Left ventricle myocardium inferior (tissue), 1 donor: ENCODE measurements at places on chromosomes 11 and 22. TPM values are rescaled to one million over a fixed set of nuclear protein-coding genes. Genes with fewer than 3 reads are reported as not detected.

DNA sequence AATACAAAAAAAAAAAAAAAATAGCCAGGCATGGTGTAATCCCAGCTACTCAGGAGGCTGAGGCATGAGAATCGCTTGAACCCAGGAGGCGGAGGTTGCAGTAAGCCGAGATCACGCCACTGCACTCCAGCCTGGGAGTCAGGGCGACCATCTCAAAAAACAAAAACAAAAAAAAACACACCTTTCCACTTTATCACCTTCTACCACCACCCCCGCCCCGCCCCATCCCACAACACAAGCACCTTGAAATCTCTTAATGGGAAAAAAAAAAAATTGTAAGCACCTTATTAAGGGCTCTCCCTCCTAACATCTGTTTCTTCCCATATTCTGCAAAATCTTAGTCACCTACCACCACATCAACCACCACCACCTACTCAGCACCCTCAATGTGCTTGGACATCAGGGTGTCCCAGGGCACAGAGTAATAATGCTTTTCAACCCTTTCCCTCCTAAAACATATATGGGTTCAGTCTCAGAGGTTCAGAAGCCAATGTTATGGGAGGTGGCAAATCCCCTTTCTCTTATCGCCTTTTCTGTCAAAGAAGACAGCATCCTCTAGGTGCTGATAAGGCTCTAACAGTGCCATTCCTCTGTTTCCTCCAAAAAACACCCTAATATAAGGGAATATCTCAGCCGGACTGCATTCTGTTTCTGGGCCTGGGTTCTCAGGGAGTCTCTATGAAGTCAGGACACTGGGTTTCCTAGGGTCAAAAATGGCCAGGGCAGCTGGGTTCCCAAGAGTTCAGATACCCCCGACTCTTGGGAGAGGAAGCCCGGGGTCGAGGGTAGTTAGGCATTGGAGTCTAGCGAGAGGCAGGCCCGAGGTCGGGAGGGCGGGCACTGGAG, 718 bp downstream of the INTS5 start:
- no peak for DNase-seq

GRCh38 chr11:68214173-68215086, 1.3 kb upstream of the KMT5B start:
- DNase-seq, result no peak

- no peak for DNase-seq
Measured at GRCh38 chr22:25795478-25795877, 53.5 kb downstream of the MYO18B start.

- no peak for DNase-seq
Measured at GRCh38 chr11:102620818-102621561, 4.1 kb downstream of the MMP20 start.

- DNase-seq, result no peak
Measured at GRCh38 chr22:45008751-45009605, 827 bp downstream of the PHF21B start.

The ESAM gene
- 40.0 TPM for total RNA-seq

DNA sequence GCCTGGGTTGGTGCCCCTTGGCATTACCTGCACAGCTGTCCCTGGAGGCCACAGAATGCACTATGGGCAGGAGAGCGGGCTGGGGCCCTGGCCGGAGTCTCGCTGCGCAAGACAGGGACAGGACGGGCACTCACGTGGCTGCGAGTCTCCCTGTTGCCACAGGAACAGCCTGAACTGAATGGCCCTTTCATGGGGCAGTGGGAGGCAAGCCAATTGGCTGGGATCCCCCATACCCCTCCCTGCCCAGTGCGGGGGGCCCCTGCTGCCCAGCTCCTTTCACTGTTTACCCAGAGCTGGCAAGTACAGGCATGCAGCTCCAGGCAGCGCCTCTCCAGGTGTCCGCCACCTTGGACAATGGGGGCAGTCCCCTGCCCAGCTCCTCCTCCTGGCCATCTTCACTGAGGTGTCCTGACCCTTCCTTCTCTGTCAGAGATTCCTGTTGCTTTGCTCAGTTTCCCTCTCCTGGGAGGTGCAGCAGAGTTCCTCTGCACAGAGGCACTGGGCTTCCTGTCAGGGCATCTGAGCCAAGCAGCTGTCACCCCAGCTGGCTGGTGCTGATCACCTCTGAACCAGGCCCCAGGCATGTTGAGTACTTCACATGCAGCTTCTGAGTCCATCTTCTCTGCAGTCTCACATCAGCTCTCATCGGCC, 5.2 kb downstream of the USP2 start:
- peak; percentile 62 for DNase-seq

DNA sequence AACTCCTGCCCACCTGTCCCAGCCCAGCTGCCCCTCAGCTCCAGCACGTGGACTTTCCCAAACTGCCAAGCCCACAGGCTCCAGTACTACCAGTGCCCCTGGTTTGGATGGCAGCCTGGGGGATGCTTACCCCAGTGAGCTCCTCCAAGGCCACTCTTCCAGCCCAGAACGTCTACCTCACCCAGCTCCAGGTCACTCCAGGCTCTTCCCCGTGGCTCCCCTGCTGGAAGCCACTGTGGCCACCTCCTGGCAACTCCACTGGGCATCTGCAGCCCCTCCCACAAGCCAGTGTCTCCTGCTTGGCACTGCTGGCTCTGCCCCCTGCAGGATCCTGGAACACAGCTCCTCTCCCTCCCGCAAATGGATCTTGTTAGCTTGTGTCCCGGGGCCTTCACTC, 29.3 kb downstream of the LMO1 start:
- DNase-seq, result no peak

The RAG1 gene
- total RNA-seq, result 1.6 TPM

- DNase-seq, result no peak
Measured at GRCh38 chr11:113016905-113017304, 55.7 kb downstream of the NCAM1 start.

The OMP gene
- not detected for total RNA-seq

DNA sequence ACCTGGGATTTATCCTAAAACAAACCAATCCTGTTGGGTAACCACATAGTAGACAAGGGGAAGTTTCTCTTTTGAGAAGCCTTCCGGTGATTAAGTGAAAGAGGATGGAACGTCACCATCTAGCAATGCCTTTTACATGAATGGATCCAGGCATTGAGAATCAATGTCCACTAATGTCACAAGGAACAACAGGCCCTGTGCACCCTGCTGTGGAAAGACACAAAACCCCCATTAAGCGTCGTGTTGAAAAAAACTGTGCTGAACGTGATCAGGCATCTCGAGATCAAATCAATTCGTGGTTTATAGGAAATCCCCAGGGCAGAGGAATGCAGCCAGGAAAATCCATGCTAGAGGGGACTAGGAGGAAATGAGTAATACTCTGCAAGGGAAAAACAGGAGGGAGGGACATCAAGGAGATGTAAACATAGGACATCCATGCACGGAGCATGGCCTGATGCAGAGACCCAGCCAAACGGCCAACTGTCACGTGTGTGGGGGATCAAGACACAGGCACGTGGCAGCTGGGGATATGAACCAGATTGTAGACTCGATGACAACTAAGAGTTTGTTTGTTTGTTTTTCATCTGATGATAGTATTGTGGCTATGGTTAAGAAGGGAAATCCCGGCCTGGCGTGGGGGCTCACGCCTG, 38.6 kb upstream of the CARS1 start:
- DNase-seq, result no peak

GRCh38 chr11:55732936-55733335, 40.3 kb upstream of the OR5D13 start:
- DNase-seq, result no peak

DNA sequence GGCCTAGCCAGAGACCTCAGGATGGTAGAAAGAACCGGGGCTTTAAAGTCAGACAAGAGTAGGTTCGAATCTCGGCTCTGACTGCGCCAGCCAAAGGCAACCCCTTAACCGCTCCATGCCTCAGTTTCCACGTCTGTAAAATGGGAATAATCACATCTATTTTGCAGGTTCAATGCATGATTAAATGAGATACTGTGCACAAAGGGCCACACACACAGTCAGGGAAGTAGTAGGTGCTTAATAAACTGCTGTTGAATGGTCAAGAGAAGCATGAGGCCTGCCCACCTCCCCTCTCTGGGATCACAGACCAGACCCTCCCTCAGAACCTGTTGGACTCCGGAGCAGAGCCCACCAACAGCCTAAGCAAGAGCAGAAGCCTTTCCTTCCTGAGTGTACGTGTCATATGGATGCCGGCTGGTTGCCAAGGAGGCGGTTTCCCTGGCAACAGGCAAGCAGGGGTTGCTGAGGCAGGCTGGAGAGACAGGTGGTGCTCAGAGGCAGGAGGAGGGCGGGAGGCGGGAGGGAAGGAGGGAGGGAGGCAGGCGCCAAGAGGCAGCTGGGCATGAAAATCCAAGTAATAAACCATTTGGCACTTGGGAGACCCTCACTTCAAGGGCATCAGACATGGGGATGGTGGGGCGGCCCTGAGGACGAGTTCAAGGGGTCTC, 43.9 kb downstream of the NFAM1 start:
- DNase-seq, result no peak

The EEF1G gene
- total RNA-seq, result 958 TPM

The ADM2 gene
- total RNA-seq, result not detected

DNA sequence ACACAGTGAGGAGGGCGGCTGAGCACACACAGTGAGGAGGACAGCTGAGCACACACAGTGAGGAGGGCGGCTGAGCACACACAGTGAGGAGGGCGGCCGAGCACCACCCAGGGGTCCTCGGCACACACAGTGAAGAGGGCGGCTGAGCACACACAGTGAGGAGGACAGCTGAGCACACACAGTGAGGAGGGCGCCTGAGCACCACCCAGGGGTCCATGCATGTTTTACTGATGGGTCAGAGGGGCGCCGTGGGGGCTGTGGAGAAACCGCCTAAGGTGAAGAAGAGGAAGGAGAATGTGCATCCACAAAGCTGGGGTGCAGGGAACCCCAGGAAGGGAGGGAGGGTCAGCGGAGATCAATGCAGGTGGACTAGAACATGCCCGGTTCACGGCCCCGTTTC, 461.8 kb downstream of the BRD1 start:
- DNase-seq, result no peak

GRCh38 chr11:22584976-22585375, 40.6 kb downstream of the FANCF start:
- DNase-seq, result no peak

DNA sequence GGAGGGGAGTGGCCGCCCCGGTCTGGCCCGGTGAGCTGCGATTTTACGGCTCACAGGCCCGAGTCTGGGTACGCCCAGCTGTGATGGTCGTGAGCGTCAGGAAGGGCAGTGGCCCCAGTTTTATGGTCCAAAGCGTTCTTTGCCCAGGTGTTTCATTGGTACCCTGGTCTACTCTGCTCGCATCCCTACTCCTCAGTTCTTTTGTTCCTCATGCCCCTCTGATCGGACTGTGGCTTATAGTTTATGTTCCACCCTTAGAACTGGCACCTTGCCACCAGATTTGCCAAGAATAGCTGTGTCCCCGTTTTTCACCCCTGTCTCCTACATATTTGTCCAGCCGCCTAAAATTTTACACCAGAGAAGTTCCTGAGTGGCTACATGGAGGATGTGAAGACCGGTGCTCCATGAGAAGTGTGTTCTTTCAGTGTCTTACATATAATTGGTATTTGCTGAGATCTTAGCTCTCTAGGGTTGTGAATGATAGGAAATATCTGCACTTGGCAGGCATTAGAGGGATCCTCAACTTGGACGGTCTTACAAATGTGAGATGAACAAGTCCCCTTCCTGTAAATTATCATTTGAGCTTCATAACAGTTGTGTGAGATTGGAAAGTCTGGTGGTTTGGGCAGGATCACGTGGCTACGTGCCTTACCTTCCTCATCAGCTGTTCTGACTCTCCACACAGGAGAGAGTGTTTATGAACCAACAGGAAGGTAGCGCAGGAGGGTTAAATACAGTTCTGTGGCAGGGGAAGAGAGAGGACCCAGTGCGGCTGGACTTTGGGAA, 1.1 kb downstream of the PANX1 start:
- no peak for DNase-seq

The CARD18 gene
- total RNA-seq, result 0.63 TPM

- no peak for DNase-seq
Measured at GRCh38 chr11:122837528-122838346, 563 bp upstream of the CRTAM start.

GRCh38 chr22:35506259-35506570, 34.4 kb upstream of the RASD2 start:
- DNase-seq, result no peak

- DNase-seq, result no peak
Measured at GRCh38 chr11:9590717-9591116, 17.2 kb downstream of the WEE1 start.

The FBLN1 gene
- 82.8 TPM for total RNA-seq

The GRAMD4 gene
- total RNA-seq, result 77.6 TPM

The SCGB2A2 gene
- total RNA-seq, result not detected

DNA sequence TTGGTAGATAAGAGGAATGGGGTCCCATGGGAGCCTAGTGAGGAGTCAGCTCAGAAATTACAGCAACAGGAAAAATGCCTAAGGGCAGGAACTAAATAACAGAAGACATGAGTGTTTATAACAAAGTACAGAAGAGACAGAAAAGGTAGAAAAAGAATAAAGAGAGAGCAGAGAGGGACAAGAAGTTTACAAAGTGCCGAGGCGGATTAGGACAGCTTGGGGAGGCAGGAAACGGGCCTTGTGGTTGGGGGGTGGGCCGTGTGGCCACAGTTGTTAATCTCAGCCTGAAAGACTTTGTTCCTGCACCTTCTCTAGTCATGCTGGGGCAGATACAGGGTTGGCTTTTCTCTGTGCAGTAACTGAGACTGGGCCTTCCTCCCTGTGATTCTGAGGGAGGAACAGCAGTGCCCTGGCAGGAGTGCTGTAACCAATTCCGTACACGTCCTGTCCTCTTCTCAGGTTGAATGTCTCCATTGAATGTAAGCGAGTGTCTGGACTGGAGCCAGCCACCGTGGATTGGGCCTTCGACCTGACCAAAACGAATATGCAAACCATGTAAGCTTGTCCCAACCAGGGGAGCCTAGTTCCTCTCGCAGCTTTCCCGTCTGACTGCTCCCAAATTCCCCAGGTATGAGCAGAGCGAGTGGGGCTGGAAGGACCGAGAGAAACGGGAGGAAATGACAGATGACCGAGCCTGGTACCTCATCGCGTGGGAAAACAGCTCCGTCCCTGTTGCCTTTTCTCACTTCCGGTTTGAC, 13.2 kb downstream of the NAA40 start:
- DNase-seq, result no peak

DNA sequence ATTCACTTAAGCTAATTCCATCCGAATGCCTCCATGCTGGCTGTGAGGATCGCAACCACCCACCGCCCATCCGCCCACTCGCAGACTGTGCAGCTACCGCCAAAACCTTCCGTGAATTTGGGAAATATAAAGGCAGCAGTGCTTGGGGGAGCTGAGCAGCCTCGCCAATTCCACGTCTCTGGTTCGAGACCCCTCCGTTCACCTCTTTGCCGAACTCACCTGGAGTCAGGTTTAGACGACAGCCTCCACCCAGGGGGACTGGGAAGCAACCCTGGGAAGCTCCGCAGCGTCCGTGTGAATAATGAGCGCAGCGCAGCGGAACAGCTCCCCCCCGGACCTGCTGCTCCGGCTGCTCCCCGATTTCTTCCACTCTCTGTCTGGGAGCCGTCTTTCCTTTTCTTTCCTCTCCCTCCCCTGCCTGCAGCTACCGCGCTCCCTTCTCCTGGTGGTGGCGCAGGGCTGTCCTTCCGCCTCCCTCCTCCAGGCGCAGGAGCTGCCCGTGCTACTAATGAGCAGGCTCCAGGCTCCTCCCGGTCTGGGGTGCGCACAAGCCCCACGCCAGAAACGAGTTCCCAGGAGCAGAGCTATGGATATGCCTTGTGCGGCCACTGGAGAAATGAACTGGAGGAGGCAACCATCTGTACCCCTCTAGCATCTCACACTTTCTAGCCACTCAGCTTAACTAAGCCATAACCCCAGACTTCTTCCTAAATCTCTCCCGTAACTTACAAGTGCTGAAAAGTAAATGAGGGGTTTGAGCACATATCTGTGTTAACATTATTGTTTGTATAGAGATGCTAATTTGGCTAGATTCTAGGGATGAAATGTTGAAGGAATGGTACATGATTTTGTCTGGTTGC, 107.3 kb downstream of the XKR3 start:
- DNase-seq, result no peak

GRCh38 chr11:66022401-66023185, 3.7 kb downstream of the CATSPER1 start:
- peak; percentile 75 for DNase-seq

The CLP1 gene
- total RNA-seq, result 6.0 TPM
